ENCODE measurements at places on chromosomes 3 and 15.

- no peak for DNase-seq
These were observed 657.5 kb upstream of the DPPA4 start for GRCh38 chr3:109994853-109995252.

GRCh38 chr3:51044982-51045381, 340.1 kb upstream of the MANF start:
- no peak for DNase-seq

- no peak for DNase-seq
These were observed 435 bp downstream of the RAB27A start for GRCh38 chr15:55289011-55289745.

- no peak for DNase-seq
These were observed 101.1 kb downstream of the DLG1 start for GRCh38 chr3:197197334-197197733.

DNA sequence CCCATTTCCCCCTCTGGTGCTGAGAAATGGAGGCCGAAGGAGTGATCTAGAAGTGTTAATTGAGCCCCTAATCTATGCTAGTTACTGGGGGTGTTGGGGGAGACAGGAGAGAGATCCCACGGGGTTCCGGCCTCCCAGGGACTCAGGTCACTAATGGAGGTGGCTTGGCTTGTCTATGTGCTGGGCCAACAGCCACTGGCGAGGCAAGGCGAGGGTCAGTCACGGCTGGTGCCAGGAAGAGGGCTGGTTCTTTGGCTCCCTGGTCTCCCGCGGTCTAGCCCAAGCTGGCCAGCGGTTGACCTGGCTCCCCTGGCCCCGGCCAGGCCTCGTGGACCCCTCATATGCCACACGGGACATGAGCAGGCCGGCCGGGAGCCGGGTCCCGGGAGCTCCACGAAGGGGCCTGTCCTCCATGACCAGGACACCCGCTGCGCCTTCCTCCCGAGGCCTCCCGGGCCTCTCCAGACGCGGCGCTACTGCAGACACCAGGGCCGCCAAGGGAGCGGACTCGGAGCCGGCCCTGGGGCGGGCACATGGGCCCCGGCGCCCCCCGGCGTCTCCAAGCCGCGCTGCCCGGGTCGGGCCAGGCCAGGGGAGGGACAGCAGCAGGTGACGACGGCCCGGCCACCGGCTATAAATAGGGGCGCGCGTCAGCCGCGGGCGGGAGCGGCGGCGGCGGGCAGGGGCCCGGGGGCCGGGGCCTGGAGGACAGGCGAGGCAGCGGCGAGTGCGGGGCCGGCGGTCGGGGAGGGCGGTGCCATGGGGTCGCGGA, at the start of gene ALPK3:
ALPK3 (plus strand) TSS at position 663 of the 772 bp plus-strand sequence; CDS start at position 760, 97 bp downstream.
- DNase-seq: no peak

DNA sequence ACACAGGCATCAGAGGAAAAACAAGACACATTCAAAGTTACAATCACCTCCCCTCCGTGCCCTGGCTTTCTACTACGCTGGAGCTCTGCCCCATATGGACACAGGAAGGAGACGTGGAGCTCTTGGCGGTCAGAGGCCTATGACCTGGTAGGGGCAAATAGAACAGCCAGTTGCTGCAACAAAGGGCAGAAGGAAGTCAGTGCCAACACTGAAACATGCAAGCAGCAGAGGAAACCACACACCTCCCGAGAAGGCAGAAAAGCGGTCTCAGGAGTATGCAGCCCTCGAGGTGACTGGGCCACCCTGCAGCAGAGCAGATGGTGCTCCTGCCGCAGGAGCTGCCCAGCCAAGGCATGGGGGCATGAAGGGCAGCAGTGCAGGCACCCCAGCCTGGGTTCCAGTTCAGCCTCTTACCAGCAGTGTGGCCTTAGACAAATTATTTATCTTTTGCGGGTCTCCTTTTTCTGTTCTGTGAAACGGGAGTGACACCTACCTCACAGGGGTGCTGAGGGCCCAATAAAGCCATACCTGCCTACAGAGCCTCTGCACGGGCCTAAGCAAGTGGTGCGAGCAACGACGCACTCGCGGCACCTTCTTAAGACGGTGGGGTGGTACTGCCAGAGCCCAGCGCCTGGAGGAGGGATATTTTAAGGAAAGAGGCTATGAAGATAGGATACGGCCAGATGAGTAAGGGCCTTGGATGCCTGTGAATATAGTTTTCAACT, 8.6 kb downstream of the ZXDC start:
- no peak for DNase-seq

DNA sequence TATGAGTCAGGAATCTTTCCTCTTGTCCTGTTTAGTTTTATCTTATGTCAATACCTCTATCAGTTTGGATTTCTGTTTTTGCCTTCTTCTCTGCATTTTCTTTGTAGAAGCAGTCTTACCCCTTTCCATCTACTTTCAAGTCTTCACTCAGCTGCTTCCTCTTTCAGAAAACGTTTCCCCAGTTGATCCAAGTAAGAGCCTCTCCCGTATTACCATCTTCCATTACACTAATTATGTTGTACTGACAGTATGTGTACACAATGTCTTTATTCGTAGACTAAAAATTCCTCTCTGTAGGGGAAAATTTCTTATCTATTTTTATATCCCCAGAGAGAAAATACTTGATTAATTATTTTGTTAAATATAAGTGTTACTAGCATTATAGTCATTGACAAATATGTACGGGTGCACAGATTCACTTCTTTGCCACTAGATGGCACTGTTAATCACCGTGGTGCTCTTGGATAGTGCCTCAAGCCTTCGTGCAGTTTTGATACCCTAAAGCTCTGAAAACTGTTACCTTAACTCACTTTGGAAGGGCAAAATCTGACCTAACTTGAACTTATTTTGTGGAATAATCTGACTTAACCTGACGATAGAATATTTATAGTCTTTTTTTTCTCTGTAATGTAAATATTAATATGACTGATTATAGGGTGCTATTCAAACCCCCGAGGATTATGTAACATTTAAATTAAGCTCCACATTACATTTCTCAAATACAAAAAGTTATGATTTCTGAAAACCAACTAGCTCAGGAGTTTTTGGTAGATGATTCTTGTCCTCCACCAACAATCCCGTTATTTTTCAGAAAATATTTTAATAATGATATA, 74.2 kb upstream of the POU1F1 start:
- no peak for DNase-seq

GRCh38 chr3:183428447-183429211, at the start of gene MCF2L2:
TSS of gene MCF2L2 (minus strand) at chr3:183428619. CDS start at chr3:183427977, 642 bp downstream.
- peak; percentile 46 for DNase-seq

- no peak for DNase-seq
These were observed 108.1 kb downstream of the GADL1 start for GRCh38 chr3:30786365-30786764.

- no peak for DNase-seq
These were observed 26.6 kb downstream of the CLDN18 start for GRCh38 chr3:138036572-138036971.

- DNase-seq: no peak
These were observed 118.2 kb upstream of the THBS1 start for GRCh38 chr15:39462691-39463090.

- no peak for DNase-seq
These were observed 50.6 kb upstream of the RASA2 start for GRCh38 chr3:141436180-141436579.

GRCh38 chr3:172777901-172778300, 27.4 kb downstream of the ECT2 start:
- no peak for DNase-seq

All from stimulated activated CD4-positive, alpha-beta T cell treated with anti-CD3 and anti-CD28 coated beads, Interleukin-1b, Interleukin-23, amount 100 ng/mL, for 1 hour (primary cell).